Suprapubic skin (tissue), 4 donors: ENCODE measurements at places on chromosomes 16 and 17. TPM values are rescaled to one million over a fixed set of nuclear protein-coding genes. Genes with fewer than 3 reads are reported as not detected.
A peak's percentile ranks its signal among the peaks of the same experiment; 100 is the strongest.

- no peak overlapping the region for H3K27ac ChIP-seq
- H3K4me3 ChIP-seq = no peak overlapping the region
These were observed 2.1 kb downstream of the SAMD14 start for GRCh38 chr17:50127697-50128361.

GRCh38 chr16:56988161-56988947, 1.0 kb upstream of the NLRC5 start:
- H3K27me3 ChIP-seq = no peaks in the 10 kb centered on the region
- no peaks in the 10 kb centered on the region for H3K36me3 ChIP-seq
- peaks cover 62% of the 10 kb centered on the region for H3K4me1 ChIP-seq
- peak overlapping the region; percentile 81 for H3K27ac ChIP-seq
- H3K4me3 ChIP-seq = peak overlapping the region; percentile 90
- DNase-seq = peak; percentile 60

- H3K27ac ChIP-seq = no peak overlapping the region
- no peak for DNase-seq
- H3K4me1 ChIP-seq = no peaks in the 10 kb centered on the region
- H3K4me3 ChIP-seq = no peak overlapping the region
- no peaks in the 10 kb centered on the region for H3K27me3 ChIP-seq
These were observed 11.0 kb downstream of the GRIN2A start for GRCh38 chr16:10171221-10171620.

- no peak overlapping the region for H3K4me3 ChIP-seq
- DNase-seq = no peak
- no peaks in the 10 kb centered on the region for H3K4me1 ChIP-seq
- no peak overlapping the region for H3K27ac ChIP-seq
- no peaks in the 10 kb centered on the region for H3K36me3 ChIP-seq
- H3K27me3 ChIP-seq = no peaks in the 10 kb centered on the region
These were observed 37.2 kb downstream of the GNAO1 start for GRCh38 chr16:56228476-56228875.

DNA sequence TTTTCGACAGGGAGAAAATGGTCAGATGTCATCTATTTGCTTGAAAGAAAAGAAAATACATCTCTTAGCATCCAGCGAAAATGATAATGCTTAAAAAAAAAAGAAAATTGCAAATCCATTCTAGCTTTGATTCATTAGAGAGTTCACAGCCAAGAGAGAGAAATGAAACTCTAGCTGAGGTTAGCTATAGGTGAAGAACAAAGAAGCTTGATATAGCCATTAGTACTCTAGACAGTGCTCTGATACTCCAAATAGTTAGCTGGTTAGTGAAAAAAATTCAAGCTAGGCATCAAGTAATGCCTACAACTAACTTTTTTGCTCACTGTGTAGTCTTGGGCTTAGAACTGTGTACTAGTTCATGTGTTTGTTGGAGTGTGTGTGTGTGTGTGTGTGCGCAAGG, 721.6 kb upstream of the SOX9 start:
- peaks cover 11% of the 10 kb centered on the region for H3K4me1 ChIP-seq
- no peak for DNase-seq
- H3K36me3 ChIP-seq = no peaks in the 10 kb centered on the region
- no peaks in the 10 kb centered on the region for H3K27me3 ChIP-seq

DNA sequence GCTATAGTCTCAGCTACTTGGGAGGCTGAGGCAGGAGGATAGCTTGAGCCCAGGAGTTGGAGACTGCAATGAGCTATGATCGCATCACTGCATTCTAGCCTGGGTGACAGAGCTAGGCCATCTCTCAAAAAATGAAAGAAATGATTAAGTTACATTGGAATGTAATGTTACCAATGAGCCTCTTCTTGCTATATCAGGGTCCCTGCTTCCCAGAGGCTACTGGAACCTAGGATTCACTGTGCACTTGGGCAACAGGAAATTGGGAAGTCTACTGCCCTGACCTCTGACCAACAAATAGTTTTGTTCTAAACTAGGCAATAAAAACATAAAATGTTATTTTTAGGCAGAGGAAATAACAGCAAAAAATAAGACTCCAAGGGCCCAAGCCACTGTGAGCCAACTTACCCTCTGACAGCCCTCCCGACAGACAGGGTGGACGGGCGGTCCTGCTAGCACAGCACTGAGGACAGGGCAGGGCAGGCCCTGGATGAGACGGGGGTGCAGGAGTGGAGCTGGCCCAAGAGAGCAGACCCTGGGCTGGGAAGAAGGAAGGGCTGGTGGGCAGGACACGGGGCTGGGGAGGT, 27.5 kb downstream of the NSMCE1 start:
- no peak overlapping the region for H3K27ac ChIP-seq
- DNase-seq = peak; percentile 60
- H3K36me3 ChIP-seq = peaks cover 3% of the 10 kb centered on the region
- H3K4me3 ChIP-seq = no peak overlapping the region
- peaks cover 66% of the 10 kb centered on the region for H3K4me1 ChIP-seq

DNA sequence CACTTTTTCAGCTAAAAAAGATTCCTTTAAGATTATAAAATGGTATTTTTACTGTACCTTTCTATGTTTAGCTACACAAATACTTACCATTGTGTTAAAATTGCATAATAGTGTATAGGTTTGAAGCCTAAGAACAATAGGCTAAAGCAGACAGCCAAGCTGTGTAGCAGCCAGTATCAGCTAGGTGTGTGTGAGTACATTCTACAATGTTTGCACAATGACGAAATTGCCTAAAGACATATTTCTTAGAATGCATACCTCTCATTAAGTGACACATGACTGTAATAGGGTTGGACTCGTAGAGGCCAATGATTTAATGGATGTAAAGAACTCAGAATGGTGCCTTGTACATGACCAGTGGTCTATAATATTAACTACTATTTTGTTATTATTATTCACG, 1.9 kb upstream of the MT1B start:
- no peak overlapping the region for H3K27ac ChIP-seq
- H3K4me3 ChIP-seq = no peak overlapping the region
- H3K4me1 ChIP-seq = no peaks in the 10 kb centered on the region
- peaks cover 19% of the 10 kb centered on the region for H3K27me3 ChIP-seq
- no peak for DNase-seq
- no peaks in the 10 kb centered on the region for H3K36me3 ChIP-seq

DNA sequence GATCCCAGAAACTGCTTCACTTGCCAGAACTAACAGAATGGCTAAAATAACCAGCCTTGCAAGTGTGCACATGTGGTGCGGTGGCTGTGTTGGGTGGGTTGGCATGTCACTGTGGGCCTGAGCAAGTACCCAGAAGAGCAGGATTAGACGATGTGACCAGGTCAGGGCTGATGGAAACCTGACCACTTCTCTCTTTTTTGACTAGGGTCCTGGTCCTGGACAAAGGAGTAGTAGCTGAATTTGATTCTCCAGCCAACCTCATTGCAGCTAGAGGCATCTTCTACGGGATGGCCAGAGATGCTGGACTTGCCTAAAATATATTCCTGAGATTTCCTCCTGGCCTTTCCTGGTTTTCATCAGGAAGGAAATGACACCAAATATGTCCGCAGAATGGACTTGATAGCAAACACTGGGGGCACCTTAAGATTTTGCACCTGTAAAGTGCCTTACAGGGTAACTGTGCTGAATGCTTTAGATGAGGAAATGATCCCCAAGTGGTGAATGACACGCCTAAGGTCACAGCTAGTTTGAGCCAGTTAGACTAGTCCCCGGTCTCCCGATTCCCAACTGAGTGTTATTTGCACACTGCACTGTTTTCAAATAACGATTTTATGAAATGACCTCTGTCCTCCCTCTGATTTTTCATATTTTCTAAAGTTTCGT, 16.7 kb downstream of the ANKRD40 start:
- H3K27ac ChIP-seq = no peak overlapping the region
- H3K27me3 ChIP-seq = no peaks in the 10 kb centered on the region
- DNase-seq = no peak
- H3K36me3 ChIP-seq = peaks cover 34% of the 10 kb centered on the region
- no peak overlapping the region for H3K4me3 ChIP-seq

GRCh38 chr16:51685498-51685897, 534.4 kb upstream of the SALL1 start:
- H3K4me1 ChIP-seq = no peaks in the 10 kb centered on the region
- no peaks in the 10 kb centered on the region for H3K27me3 ChIP-seq
- no peaks in the 10 kb centered on the region for H3K36me3 ChIP-seq
- H3K27ac ChIP-seq = no peak overlapping the region
- DNase-seq = no peak

DNA sequence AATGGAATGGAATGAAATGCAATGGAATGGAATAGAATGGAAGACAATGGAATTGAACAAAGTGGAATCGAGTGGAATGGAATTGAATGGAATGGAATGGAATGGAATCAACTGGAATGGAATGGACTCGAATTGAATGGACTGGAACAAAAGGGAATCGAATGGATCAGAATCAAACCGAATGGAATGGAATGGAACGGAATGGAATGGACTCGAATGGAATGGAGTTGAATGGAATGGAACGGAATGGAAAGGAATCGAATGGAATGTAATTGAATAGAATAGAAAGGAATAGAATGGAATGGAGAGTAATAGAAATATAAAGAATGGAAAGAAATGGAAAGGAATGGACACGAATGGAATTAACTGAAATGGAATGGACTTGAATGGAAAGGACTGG, 475.2 kb upstream of the WSB1 start:
- DNase-seq = no peak
- no peak overlapping the region for H3K27ac ChIP-seq
- H3K27me3 ChIP-seq = no peaks in the 10 kb centered on the region
- no peak overlapping the region for H3K4me3 ChIP-seq
- no peaks in the 10 kb centered on the region for H3K4me1 ChIP-seq

DNA sequence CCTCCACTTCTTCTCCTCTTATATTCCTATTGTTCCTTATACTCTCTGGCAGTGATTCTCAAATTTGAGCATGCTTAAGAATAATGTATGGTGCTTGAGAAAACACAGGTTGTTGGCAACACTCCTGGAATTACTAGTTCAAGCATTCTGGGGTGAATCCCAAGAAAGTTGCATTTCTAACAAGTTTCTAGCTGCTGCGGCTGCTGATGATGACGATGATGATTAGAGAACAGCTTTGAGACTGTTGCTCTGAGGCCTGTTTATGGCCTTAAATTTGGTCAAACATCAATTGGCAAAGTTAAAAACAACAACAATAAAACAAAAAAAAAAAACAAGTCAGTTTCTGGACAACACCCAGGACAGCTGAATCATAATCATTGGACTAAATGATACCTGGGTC, 961.9 kb downstream of the CDH11 start:
- no peaks in the 10 kb centered on the region for H3K27me3 ChIP-seq
- no peaks in the 10 kb centered on the region for H3K36me3 ChIP-seq
- no peak for DNase-seq
- peaks cover 7% of the 10 kb centered on the region for H3K4me1 ChIP-seq

IRX3 gene
- total RNA-seq = 80.0 TPM

TP53TG3B gene
- not detected for total RNA-seq

TMEM114 gene
- total RNA-seq = not detected

TSPAN10 gene
- total RNA-seq = 2.9 TPM
